CD4-positive, alpha-beta T cell treated with Interleukin-21 for 1 hour (primary cell): ENCODE measurements at places on chromosomes 11 and 22.

DNA sequence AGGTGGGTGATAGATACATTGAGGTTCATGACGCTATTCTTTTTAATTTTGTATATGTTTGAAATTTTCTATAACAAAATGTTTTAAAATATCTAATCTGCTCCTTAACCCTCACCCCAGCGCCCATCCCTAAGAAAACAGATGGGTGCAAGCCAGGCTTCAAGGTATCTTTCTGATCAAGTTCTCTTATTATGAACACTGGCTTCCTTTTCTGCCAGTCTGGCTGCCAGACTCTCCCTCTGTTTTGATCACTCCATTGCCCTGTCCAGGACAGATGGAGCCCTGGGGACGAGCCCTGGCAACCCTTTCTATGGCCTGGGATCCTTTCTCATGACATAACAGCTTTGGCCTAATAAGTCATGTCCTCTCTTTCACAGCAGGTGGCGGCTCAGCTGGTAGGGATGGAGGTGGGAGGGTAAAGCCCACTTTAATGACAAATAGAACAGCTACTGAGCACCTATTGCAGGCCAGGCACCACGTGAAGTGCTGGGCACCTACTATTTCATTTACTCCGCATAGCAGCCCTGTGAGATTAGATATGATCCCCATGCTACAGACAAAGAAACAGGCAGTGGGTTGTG is 38.4 kb downstream of the DRD2 start:
- no peak for DNase-seq

- no peak for DNase-seq
These were observed 7.7 kb downstream of the IL2RB start for GRCh38 chr22:37141971-37142370.

GRCh38 chr11:123145661-123146060 is 49.4 kb downstream of the CLMP start:
- no peak for DNase-seq

GRCh38 chr11:12273618-12273995 is 103.8 kb upstream of the PARVA start:
- DNase-seq: no peak

DNA sequence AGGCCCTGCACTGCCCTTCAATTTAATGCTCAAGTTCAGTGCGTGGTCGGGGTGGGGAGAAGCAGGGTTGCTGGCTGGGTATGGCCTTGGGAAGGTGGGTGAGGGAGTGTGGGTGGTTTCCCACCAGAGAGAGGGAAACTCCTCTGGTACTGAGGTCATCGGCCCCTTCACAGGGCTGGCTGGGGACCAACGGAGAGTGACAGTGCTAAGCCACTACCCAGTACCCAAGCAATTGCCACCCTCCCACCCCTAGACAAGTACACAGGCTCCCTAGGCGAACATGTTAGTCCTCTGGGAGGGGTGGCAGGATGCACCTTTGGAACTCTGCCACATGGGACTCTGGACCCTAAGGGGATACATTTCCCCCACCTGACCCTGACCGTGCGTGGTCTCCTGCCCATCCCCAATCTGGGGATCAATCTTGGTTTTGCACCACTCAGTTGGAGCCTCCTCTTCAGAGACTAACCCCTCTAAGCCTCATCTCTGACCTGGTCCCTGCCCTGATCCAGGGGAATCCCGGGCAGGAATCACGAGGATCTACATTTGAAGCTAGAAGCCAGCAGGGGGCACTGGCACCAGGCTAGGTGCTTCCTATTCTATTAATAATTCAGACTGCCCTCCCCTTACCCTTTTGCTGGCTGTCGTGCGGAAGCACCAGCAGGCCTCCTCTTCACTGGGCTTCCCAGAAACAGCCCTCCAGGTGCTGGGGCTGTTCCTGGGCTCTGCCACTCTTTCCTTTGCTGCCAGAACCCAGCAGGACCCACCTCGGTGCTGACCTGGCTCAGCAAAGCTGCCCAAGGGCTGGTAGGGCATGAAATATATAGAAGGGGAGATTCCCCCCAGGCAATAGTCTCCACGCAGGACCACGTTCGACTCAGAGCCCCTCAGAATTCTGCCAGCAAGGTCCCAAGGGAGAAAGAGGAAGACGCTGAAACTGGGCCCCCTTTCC is 377.7 kb downstream of the TENM4 start:
- no peak for DNase-seq
